BJ (cell line): ENCODE measurements at places on chromosomes 6 and 20. TPM values are rescaled to one million over a fixed set of nuclear protein-coding genes. Genes with fewer than 3 reads are reported as not detected.

C6orf58 gene
- polyA plus RNA-seq, result 0.06 TPM in 1 of 2 replicates, not detected in the other

TMC2 gene
- polyA plus RNA-seq, result not detected in 2 replicates

MKKS gene
- 8.0 and 15.2 TPM in 2 replicates for polyA plus RNA-seq

GRIK2 gene
- polyA plus RNA-seq, result 23.0 and 30.0 TPM in 2 replicates

NKAIN4 gene
- not detected in 2 replicates for polyA plus RNA-seq

RIPOR2 gene
- 36.3 and 52.6 TPM in 2 replicates for polyA plus RNA-seq

PPP1R16B gene
- polyA plus RNA-seq, result not detected in 2 replicates

POPDC3 gene
- 8.6 and 18.9 TPM in 2 replicates for polyA plus RNA-seq

C20orf141 gene
- 0.12 TPM in 1 of 2 replicates, not detected in the other for polyA plus RNA-seq

RAET1G gene
- polyA plus RNA-seq, result 0.77 and 1.1 TPM in 2 replicates

SUPT3H gene
- 7.8 and 9.2 TPM in 2 replicates for polyA plus RNA-seq

COL12A1 gene
- polyA plus RNA-seq, result 868 and 1,308 TPM in 2 replicates

GSTA2 gene
- polyA plus RNA-seq, result not detected in 2 replicates

CTCFL gene
- not detected in 2 replicates for polyA plus RNA-seq

KCNG1 gene
- polyA plus RNA-seq, result 13.2 and 18.2 TPM in 2 replicates

ROS1 gene
- polyA plus RNA-seq, result 0.16 and 0.29 TPM in 2 replicates

TP53INP2 gene
- polyA plus RNA-seq, result 4.6 and 5.1 TPM in 2 replicates

IL17A gene
- not detected in 2 replicates for polyA plus RNA-seq

ZBP1 gene
- polyA plus RNA-seq, result not detected in 2 replicates

TFAP2A gene
- polyA plus RNA-seq, result 12.6 and 14.0 TPM in 2 replicates

KCTD20 gene
- polyA plus RNA-seq, result 123 and 154 TPM in 2 replicates

CASS4 gene
- 0.50 and 0.63 TPM in 2 replicates for polyA plus RNA-seq

BMP6 gene
- 0.06 and 0.10 TPM in 2 replicates for polyA plus RNA-seq

TINAG gene
- not detected in 2 replicates for polyA plus RNA-seq

ULBP1 gene
- 2.6 TPM in 2 replicates for polyA plus RNA-seq

PRSS16 gene
- polyA plus RNA-seq, result 0.21 and 0.23 TPM in 2 replicates

WFDC10B gene
- polyA plus RNA-seq, result not detected in 2 replicates

GPLD1 gene
- 0.22 and 0.47 TPM in 2 replicates for polyA plus RNA-seq

FILIP1 gene
- 0.44 and 0.63 TPM in 2 replicates for polyA plus RNA-seq

ENPP3 gene
- polyA plus RNA-seq, result 0.02 TPM in 1 of 2 replicates, not detected in the other

NKX2-4 gene
- not detected in 2 replicates for polyA plus RNA-seq

LY6G6F gene
- not detected in 2 replicates for polyA plus RNA-seq

MLIP gene
- not detected in 2 replicates for polyA plus RNA-seq

UST gene
- 6.8 and 11.6 TPM in 2 replicates for polyA plus RNA-seq

LGSN gene
- not detected in 2 replicates for polyA plus RNA-seq

EPB41L1 gene
- polyA plus RNA-seq, result 12.4 and 20.2 TPM in 2 replicates

ADAM33 gene
- polyA plus RNA-seq, result 53.8 and 82.6 TPM in 2 replicates

OR2H1 gene
- not detected in 2 replicates for polyA plus RNA-seq

DOK5 gene
- polyA plus RNA-seq, result 0.26 and 0.33 TPM in 2 replicates

AHI1 gene
- 7.9 and 15.8 TPM in 2 replicates for polyA plus RNA-seq

KHDRBS2 gene
- not detected in 2 replicates for polyA plus RNA-seq

SLC22A16 gene
- polyA plus RNA-seq, result not detected in 2 replicates
